ENCODE measurements at places on chromosomes 5 and 9. TPM values are rescaled to one million over a fixed set of nuclear protein-coding genes. Genes with fewer than 3 reads are reported as not detected.

DNA sequence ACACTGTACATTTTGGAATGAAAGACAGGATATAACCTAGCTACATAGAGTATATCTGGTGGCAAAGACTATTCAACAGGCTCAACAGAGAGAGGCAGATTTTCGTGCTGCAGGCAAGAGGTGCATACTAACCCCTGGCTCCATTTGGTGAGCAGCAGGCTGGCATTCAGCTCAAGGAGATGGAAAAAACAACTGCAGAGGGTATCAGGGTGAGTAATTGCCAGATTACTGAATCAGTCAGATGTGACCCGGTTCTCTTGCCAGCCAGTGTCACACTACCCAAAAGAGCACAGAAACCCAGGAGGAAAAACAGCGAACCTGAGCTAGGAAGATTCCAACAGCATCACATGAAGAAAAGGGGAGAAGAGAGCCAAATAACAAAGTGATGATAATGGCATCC lies 130.4 kb upstream of the PRLR start:
- DNase-seq: no peak

GRCh38 chr5:178283520-178283919 lies 50.9 kb upstream of the PHYKPL start:
- no peak for DNase-seq

GRCh38 chr9:127172066-127172707 lies 49.8 kb upstream of the ANGPTL2 start:
- DNase-seq: no peak

- DNase-seq: no peak
These were observed 205.5 kb downstream of the MEF2C start for GRCh38 chr5:88677376-88677895.

DNA sequence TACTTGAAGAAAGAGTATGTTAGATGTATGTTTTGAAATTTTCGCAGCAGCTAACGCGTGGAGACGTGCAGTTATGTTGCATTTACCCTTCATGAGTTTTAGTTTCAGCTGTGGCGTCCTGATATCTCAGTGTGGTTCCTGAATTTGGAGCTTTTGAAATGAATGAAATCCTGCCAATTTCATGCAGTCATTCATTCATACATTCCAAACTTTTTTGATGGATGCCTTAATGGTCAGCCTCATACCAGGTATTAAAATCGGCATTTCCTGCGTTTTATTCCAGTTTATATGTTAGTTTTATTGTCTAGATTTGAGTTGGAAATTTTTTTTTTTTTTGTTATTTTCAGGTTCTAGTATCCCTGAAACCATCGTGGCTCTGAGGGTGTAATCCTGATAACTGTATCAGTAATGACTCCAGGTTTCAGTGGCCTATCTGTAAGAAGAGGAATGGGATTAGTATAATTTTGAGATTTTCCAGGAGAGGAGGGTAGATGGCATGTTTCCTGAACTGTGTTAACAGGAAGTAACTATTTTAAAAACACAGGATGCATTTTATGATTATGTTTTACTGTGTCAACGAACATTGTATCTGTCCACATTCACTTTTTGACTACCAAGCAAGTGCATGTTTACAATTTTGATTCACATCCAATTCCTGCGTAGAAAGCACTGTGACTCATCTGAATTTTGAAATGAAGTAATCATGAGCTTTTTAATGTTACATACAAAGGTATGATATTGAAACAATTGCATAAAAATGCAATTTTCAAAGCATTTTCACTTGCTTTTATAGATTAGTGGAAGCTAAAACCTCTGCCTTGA lies 1.0 kb downstream of the FOCAD start:
- DNase-seq: no peak

GRCh38 chr5:64691291-64691690 lies 988 bp downstream of the SHISAL2B start:
- DNase-seq: no peak

The BTNL3 gene
- total RNA-seq: not detected

The MELK gene
- total RNA-seq: 0.76 TPM

The ADAMTS16 gene
- not detected for total RNA-seq

The NR2F1 gene
- total RNA-seq: 1.3 TPM

The TMC1 gene
- total RNA-seq: not detected

Data from Right ventricle myocardium inferior (tissue), 1 donor.